ENCODE measurements at places on chromosomes 2 and 18.

DNA sequence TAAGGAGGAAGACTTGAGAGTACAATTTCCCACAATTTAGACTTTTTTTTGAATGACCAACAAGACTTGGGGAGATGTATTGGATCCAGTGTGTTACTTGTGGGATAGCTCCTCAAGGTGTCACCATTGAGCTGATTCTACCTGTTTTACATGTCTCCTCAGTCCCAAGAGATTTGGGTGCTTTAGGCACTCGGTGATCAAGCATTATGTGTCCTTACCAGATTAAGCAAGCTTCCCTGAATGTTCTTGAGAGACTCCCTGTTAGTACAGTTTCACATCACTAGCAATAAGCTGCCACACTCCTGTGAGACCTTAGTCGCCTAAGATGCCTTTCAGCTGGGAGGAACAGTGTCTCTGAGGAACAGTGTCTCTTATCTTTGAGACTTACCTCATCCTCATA lies 384.3 kb upstream of the SYT4 start:
- no peak for DNase-seq

DNA sequence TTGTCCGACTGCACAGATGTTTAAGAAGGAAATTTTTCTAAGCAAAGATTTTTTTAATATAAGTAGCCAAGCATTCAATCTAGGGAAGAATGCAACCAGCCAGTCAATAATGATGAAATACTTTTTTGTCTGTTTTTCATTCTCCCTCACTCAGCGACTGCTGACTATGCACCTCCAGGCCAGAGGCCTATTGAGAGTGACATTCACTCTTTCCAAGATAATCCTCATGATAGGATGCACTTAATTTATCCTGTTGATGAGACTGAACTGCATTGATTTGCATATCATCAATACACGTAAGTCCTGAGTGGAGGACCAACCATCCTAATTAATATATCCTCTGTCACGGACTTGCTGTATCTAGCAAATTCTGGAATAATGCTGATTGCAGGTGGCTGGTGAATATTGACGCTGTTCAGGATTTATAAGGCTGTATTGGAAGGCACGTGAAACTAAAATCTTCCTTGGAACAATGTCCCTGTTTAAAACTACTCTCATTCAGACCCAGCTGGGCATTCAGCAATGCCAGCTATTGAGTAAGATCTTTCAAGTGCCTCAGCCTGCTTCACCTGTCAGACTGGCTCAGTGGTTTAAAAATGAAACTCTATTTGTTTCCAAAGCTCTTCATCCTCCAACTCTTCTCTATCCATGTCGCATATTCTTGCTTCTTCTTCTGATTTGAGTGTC lies 142.2 kb downstream of the MAP2 start:
- DNase-seq, result no peak

- DNase-seq, result no peak
Measured at GRCh38 chr2:11833601-11834000, 87.2 kb downstream of the LPIN1 start.

DNA sequence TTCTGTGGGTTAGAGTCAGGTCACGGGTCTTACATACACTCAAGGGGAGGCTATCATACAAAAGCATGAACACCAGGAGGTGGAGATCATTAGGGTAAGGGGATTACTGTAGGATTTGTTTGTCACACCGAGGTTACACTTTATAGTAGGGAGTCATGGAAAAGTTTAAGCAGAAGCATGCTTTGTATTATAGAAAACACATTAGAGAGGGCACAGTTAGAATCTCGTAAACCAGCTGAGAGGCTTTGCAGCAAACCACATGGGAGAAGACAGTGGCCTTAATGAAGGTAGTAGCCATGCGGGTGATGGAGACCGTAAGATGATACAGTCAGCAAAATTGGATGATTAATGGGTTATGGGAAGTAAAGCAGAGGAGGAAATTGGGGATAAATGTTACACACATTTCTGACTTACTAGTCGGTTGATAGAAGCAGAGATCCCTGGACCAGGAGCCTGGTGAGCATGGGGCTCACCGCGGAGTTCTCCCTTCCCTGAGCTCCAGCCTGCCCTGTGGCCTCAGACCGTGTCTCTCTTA lies 75.6 kb downstream of the MAPRE2 start:
- no peak for DNase-seq

GRCh38 chr2:46248171-46248570 lies 49.0 kb upstream of the EPAS1 start:
- no peak for DNase-seq

DNA sequence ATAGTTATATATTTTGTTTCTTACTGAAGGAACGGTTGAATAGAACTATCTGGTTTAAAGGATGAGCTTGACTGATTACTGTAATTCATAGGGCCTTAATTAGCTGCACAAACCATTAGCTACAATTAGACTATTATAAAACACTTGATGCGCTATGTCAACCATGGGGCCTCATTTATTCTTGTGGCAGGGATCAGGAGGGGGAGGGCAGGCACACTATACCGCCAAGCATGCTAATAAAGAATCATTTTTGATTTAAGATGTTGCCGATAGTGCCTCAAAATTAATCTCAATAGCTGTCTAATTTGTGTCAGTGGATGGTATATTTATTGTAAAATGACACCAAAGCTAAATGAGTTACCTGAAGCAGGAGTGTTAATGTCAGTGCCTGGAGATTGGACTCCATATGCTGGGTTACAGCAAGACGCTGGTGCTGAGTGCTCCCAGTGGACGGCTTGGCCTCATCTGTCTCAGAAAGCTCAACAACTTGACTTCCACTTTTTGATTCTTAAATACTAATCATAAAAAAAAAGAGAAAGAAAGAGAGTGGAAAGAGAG lies 1007.0 kb upstream of the CELF4 start:
- no peak for DNase-seq

- DNase-seq, result no peak
Measured at GRCh38 chr2:148794558-148794957, 80.5 kb upstream of the KIF5C start.

DNA sequence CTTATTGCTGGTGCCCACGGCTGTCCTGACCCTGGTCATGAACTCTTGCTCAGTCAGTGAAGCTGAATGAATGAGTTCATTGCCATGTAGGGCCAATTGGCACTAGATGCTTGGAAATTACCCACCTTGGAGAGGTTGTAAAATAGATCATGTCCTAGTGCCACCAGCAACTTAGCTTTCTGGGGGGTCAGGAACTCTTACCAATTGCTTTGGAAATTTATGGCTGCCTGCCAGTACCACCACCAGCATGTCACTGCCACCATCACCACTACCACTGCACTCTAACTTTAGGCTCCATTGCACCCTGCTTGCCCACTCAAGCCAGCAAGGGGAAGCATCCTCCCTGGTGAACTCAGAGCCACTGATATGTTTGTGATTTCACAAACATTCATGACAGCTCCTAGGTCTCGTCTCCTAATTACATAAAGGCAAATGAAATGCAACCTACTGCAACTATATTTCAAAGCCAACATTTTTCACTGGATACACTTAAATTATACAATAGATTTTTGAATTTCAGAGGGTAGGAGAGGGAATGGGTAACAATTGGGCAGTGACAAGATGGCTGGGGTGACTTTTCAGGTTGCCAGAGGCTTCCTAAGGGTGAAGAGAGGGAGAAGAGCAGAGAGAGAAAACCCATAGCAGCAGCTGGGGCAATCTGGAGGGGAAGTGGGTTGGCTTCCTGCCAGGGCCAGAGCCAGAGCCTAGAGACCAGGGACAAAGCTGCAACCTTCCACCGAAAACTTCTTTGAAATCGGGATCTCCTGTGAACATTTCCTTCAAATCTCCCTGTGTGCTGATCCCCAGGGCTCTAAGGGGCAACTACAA lies 3.5 kb upstream of the EMILIN1 start:
- no peak for DNase-seq

GRCh38 chr2:95278637-95279225 lies 4.5 kb downstream of the PROM2 start:
- DNase-seq, result no peak

GRCh38 chr2:144490017-144490416 lies 29.9 kb downstream of the ZEB2 start:
- no peak for DNase-seq

- DNase-seq, result no peak
Measured at GRCh38 chr2:236535024-236535423, 34.6 kb upstream of the ACKR3 start.

DNA sequence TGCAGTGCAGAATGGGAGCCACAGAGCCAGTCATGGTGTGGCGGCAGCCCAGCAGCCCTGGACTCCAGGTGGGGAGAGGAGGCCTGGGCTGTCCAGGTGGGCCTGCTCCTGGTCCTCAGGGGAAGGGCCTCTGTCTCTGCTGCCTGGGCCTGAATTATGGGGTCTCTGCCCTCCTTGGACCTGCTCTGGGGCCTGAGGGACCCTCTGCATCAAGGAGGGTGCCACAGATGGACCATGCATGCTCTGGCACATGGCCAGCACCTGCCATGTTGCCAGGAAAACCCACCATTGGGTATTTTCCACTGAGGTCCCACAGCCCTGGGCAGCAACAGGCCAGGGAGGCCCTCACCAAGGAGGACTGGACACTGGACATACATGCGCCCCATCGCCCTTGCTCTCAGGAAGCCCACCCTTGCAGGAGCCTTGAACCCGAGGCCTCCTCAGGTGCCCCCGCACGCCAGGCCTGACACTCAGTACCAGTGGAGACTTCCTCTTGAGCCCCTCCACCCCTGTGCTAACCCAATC lies 107.1 kb downstream of the NDUFA10 start:
- no peak for DNase-seq

DNA sequence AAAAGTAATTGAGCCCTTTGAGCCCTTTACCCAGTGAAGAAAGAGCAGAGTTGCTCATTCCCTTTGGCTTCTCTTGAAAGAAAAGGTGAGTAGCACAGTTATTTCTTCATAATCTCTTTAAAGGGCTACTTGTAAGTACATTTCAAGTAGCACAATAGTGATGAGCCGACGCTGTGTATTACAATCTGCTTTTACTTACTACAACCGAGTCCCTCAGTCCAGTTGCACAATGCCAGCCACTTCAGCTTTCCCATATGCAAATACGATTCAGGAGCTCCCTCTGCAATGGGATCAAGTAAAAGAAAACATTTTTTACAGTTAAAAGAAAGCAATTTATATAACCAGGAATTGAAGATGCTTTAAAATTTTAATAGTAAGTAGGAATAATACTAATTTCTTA lies 868.5 kb downstream of the RNF144A start:
- no peak for DNase-seq

GRCh38 chr18:48364146-48364545 lies 45.0 kb downstream of the ZBTB7C start:
- peak; percentile 5 for DNase-seq

DNA sequence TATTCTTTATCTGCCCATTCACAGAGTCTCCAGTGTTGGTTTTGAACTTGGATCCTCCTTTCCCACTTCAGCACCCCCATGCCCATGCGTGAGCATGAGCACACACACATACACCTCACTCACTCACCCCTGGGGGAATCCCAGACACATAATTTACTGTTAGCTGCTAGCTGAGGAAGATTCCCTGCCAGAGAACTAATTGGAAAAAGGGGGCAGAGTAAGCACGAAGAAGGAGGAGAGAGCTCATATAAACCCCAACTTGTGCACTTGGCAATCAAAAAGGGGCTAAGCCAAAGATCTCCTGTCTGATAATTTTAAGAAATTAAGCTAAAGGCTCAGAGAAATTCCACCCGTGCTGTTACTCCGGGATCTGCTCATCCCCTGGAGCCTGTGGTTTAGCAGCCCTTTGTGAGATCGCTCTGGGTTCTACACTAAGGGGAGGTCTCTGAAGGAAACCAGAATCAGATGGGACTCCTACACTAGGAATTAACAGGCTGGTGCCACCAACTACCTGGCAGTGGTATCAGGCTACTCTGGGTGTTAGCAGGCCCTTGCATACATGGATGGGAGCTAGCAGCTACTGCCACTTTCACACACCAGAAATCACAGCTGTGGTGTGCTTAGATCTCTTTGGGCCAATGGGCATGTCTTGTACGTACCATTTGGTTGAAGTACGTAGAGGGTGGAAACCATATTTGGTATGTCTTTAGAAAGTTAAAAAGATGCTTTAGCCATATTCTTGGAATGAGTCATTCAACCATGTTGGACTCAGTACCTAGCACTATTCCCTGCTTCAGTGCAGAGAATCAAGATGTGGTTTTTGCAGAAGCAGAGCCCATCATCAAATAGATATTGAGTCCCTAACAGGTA lies 95.6 kb upstream of the SLC14A2 start:
- no peak for DNase-seq

- DNase-seq, result no peak
Measured at GRCh38 chr2:165114346-165114939, 89.4 kb downstream of the SCN3A start.

DNA sequence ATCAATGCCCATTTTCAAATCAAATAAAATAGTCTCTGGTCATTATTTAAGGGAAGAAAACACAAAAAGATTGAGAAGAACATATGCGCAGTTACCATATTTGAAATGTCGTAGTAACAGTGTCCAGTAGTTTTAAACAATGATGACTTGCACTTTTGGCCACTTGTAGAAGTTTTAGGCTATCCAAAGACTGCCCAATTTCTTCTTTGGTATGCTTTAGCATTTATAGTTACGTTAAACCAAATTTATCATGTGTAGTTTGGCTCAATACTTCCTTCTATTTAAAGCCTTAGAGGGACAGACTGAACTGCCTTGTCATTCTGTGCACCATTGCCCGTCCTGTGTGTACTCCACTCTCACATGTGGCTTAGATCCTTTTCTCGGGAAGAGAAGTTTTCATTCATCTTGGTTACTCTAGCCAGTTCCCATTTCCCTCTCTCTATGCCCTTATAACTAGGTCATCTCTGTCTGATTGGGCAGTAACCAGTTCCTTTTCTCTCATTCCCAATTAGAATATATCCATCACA lies 84.8 kb upstream of the TTN start:
- DNase-seq, result no peak

DNA sequence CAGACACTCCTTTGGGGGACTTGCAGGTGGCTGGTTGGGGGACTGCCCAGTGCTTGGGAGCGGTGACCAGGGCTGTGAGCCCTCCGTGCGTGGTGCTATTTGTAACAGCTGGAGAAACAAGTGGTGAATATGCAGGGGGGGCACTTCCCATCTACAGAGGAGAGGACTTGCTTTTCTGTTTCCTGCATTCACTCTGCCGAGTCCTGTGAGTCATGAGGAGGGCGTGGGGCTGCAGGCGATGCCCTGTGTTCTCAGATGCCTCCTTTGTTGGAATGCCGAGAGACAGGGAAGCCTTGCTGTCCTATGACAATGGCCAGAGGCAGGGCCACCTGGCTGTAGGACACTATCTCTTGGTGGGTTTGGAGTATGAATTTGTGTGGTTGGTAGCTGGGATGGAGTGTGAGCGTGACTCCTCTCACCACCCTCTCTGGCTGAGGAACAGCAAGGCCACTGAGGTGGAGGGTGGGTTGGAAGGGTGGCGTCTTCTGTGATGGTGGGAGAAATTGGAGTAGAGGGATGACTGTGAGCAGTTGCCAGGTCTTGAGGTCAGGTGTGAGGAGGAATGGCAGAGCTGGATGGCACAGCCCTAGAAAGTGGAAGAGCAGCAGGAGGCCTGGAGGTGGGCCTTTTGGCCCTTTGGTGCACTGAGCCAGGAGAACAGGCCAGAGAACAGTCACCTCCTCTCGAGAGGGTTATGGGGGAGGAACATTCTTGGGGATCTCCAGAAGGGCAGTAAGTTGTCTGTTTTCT lies 24.3 kb downstream of the FHOD3 start:
- no peak for DNase-seq

DNA sequence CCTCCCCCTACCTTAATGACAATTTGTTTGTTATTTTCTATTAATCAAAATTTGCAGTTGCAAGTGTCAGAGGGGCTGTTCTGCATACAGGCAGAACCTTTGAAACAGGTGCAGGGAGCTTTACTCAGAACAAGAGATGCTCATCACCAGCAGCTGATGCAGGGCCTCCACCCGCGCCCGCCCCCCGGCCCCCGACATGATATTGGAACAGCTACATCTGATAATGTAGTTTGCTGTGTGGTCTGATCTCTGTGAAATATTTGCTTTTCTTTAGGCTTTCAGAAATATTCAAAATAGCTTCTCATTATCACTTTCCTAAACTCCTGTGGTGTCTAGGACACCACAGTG lies 130.0 kb downstream of the PRKCE start:
- no peak for DNase-seq
